Stimulated activated CD4-positive, alpha-beta T cell treated with anti-CD3 and anti-CD28 coated beads, Interleukin-4, amount 100 ng/mL, for 48 hours (primary cell): ENCODE measurements at places on chromosomes 13 and 19.

GRCh38 chr13:73903561-73903960 is 230.6 kb downstream of the KLF12 start:
- no peak for DNase-seq

GRCh38 chr19:30557212-30557611 is 185.0 kb downstream of the ZNF536 start:
- no peak for DNase-seq

- DNase-seq: no peak
These were observed 197.9 kb upstream of the ZNF536 start for GRCh38 chr19:30174357-30174645.

DNA sequence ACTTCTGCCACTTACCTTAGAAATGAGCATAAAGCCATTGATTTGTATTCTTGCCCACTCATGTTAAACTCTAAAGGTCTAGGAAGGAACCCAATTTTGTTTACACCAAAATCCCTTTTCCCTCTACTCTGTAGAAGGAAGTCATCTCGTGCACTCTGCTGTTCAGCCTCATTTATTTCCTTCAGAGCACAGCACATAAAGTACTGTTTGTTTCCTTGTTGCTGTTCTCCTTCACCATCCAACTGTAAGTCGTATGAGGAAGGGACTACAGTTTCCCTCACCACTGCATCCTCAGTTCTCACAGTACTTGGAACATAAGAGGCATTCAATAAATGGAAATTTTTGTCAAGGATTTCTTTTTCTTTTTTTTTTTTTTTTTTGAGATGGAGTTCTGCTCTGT is 24.6 kb downstream of the CDADC1 start:
- DNase-seq: no peak

DNA sequence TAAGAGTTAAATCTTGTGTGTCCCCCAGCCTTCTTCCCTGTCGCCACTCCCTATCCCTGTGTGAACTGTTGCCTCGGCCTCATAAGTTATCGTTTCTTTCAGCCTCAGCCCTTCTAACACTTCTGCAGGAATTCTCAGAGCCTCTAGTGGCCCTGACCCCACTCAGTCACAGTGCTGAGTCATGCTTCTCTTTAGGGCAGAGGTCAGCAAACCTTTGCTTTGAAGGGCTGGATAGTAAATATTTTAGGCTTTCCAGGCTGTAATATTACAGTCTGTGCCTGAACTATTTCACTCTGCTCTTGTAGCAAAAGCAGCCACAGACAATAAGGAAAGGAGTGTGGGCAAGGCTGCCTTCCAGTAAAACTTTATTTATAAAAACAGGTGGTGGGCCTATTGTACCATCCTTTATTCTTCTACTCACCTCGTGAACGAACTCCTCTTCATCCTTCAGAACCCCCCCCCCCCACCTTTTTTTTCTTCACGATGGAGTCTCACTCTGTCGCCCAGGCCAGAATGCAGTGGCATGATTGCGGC is 22.1 kb downstream of the MYO9B start:
- no peak for DNase-seq

- no peak for DNase-seq
These were observed 556.3 kb downstream of the UQCRFS1 start for GRCh38 chr19:28656644-28657043.

DNA sequence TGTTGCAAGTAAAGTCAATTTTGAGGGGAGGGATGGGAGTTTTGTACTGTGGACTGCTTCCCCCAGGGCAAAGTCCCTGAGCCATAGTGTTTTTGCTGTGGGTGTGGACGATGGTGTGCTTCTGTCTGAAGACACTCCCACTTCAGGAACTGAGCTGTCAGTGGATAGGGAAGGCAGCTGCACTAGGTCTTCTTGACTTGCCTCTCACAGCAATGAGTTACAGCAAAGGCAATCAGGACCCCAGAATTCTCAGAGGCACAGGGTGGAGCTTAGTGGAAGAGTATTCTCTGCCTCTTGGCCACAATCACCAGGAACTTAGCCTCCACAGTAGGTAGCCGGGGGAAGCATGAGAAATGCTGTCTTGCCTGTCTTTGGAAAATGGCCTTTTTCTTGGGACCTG is 1416.6 kb upstream of the MIR17HG start:
- no peak for DNase-seq

DNA sequence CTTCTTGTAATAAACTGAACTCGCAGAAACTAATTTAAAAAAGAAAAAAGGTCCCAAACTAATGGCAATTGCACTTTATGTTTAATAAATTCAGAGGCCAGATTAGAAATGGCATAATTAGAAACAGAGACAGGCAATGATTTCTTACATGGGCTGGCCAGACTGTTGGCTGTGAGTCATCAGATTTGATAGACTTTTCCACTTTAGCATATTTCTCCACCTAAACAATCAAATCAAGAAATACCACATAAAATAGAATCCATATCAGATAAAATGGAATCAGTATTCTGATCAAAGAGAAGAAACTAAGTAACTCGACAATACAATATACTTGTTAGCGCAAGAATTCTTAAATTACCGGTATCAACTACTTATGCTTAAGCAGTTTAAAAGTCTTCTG is 29.0 kb downstream of the EXOSC8 start:
- DNase-seq: no peak

DNA sequence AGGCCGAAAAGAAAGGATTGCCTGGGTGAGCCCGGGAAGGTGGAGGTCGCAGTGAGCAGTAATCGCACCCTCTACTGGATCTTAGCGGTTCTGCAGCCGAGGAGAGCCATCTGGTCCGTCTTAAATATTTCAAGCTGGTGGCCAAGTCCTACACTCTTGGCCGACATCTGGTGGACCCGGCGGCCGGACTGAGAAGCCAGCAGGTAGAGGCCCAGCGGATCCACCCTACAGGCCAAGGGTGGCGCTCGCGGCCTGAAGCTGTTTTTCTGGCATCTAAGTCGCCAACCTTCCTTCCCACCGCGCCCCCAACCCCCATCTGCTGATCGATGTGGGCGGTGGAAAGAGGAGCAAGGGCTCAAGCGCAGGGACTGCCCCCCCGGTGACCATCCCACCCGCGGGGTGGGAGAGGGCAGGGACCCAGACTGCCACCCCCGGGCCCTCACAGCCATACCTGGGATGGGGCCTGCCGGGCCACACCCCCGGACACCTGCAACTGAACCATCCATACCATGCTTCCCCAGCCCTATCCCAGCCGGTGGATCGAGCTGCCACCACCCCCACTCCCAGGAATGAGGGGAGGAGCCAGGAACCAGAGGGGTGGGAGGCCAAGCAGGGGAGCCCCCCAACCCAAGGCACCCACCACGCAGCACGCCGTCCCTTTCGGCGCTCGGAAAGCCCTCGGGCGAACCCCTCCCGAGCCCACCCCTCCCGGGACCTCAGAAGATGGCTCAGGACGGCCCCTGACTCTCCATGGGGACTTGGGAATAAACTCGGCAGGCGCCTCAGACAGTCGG is 46.3 kb upstream of the ZNF730 start:
- peak; percentile 6 for DNase-seq

GRCh38 chr19:58203814-58204475 is 21.1 kb downstream of the ZNF274 start:
- DNase-seq: no peak

DNA sequence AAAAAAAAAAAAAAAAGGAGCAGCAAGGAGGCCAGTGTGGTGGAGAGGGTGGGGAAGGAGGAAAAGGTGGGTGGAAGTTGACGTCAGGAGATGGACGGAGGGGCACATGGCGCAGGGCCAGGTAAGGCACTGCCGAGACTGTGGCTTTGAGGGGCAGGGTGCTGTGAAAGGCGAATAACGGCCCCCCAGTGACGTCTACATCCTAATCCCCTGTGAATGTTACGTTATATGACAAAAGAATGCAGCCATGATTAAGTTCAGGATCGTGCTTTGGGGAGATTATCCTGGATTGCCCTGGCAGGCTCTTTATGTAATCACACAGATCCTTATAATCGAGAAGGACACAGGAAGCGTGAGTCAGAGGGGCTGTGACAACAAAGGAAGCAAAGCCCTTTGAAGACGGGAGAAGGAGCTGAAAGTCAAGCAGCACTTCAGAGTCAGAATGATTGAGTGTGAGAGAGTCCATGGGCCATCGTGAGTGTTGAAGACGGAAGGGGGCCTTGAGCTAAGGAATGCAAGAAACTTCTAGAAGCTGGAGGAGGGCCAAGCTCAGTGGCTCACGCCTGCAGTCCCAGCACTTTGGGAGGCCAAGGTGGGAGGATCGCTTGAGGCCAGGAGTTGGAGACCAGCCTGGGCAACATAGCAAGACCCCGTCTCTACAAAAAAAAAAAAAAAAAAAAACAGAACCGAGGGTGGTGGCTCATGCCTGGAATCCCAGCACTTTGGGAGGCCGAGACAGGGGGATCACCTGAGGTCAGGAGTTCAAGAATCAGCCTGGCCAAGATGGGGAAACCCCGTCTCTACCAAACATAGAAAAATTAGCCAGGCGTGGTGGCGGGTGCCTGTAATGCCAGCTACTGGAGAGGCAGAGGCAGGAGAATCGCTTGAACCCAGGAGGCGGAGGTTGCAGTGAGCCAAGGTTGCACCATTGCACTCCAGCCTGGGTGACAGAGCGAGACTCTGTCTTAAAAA is 13.8 kb upstream of the CEACAM16 start:
- DNase-seq: no peak

- DNase-seq: no peak
These were observed 5.8 kb upstream of the MKNK2 start for GRCh38 chr19:2056837-2057192.

- no peak for DNase-seq
These were observed 140.9 kb downstream of the KCNRG start for GRCh38 chr13:50156140-50156539.

- no peak for DNase-seq
These were observed 154.6 kb upstream of the IPO5 start for GRCh38 chr13:97798836-97799235.

DNA sequence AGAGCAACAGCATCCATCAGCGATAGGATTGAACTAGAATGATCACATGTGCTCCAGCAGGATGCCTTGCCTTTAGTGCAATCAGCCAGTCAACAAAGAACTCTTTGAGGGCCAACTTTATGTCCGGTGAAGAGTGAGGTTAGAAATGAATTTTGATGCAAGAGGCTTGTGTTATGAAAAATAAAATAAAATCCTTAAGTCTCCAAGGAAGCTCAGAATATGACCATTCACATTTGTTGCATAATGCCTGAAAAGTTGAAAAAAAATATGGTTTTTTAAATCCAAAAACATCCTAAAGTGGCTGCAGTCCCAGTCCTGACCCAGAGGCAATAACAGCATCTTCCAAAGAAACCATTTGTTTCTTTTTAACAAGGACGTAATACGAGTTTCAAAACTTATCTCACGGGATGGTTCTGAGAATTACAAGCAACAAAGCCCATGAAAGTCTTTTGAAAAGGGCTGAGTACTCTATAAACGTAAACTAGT is 61.3 kb downstream of the DCLK1 start:
- DNase-seq: no peak

DNA sequence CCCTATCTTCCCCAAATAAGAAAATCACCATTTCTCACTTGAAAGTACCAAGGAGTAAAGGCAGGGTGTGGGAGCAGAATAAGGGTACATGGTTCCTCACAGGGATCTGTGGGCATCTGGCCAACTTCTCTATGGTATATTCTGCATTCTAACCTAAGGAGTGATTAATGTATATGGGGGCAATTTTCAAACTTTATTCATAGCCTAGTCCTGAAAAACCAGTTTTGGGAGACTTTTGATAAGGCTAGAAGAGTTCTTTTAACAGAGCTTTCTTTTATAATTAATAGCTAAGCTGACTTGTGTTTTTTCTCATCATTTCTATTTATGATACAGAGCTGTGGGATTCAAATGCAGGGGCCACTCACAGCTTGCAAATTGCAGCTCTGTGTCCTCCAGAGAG is 852 bp downstream of the SCEL start:
- DNase-seq: no peak

DNA sequence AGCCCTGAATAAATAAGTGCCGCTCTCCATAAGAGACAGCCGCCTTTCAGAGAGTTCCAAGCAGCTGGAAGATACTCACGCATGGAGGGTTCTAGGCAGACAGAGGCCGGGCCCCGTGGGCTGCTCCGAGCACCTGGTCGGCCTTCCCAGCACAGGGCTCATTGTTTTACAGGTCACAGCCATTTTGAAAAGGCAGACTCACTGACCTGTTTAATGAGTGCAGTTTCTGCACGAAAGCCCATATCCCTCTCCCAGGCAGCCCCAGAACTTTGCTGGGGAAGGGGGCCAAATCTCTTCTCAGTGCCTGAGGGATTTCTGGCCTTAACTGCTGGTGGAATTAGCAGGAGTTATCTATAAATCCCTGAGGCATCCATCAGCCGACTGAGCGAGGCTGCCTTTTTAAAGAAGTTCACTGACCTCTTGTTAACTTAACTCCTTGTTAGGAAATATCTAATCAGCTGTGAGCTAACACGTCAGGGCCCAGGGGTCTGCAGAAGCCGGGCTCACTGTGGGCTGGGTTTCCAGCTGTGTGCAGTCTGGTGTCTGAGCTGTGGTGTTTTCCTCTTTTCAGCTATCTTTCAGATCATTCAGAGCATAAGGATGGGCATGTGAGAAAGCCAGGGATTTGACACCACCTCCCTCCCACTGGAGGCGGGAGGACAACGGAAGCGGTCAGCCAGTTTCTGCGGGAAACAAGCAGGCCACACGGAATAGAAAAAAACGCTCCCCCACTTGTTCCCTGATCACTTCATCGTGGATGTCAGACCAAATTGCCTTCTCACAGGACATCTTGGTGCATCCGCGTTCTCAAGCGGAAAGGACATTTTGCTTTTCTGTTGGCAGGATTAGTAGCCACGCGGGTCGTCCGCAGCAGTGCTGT is 23.3 kb downstream of the SERP2 start:
- DNase-seq: no peak

DNA sequence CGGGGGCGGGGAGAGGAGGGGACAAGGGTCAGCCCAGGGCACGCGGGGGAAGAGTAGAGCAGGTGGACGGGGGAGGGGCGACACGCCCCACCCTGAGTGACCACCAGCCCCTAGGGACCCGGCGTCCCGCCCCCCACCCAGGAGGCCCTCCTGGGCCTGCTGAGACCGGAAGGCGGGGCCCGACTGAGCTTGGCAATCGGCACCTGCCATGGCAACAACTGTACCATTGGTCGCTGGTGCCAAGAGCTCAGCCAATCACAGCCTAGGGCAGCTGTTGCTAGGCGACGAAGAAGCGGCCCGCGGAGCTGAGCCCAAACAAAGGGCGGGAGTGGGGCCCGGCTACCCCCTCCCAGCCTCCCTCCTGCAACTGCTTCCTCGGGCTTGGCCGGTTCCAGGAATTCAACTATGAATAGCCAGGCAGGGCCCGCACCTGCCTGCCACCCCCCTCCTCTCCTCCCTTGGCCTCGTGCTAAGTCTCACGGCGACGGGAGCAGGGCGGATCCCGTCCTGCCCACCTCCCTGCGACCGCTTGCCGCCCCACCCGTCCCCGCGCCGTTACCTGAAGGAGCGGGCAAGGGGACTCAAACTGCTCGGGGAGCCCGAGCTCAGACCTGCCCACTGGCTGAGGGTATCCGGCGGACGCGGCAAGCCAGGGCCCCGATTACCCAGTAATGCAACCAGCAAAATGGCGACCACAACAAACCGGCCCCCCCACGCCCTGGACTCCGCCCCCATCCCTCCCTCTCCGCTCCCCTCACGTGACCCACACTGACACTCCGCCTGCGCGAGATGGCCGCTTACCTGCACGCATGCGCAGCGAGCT is at the start of gene DYRK1B:
Gene DYRK1B (minus strand): TSS at position 699 of the 823 bp plus-strand sequence. CDS start 2,295 bp downstream, outside the sequence.
- peak; percentile 95 for DNase-seq
